ENCODE measurements at places on chromosomes 7 and 10.
A peak's percentile ranks its signal among the peaks of the same experiment; 100 is the strongest.

- peak; percentile 14 for DNase-seq
These were observed 227.4 kb upstream of the PPP2R2D start for GRCh38 chr10:131673396-131673795.

GRCh38 chr7:36741866-36742265, 17.6 kb upstream of the AOAH start:
- no peak for DNase-seq

DNA sequence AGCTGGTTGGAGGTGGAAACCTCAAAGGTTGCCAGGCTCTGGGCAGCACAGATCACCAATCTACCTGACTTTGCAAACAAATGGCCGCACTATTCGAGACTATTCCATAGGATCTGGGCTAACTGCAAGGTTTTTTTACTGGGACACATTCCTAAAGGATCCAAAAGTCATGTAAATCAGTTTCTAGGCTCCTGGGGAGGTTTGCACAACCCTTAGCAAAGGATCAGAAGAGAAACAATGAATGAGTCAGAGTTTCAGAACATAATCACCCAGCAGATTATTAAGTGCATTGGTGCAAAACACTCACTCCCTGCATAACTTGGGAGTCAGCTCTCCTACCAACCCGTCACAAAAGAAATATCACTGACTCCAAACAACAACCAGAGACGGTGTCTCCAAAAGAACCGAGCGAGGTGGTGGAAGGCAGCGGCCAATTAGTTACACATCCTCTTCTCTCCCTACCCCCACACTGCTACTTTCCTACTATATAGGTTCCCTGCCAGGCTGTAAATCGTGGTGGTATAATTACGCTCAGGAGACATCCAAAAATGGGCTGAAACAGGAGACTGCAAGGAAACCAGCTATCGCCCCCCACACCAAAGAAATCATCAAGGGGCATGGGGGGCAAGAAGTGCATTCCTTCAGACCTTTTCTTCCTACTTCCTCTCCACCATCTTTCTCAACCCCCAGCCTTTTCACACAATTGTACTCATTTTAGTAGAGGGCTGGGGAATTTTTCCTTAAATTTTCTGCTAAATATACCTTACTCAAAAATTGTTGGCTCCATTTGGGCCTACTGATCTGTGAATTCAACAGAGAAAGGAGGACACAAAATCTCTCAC, 3.2 kb downstream of the UBE2H start:
- DNase-seq, result no peak

DNA sequence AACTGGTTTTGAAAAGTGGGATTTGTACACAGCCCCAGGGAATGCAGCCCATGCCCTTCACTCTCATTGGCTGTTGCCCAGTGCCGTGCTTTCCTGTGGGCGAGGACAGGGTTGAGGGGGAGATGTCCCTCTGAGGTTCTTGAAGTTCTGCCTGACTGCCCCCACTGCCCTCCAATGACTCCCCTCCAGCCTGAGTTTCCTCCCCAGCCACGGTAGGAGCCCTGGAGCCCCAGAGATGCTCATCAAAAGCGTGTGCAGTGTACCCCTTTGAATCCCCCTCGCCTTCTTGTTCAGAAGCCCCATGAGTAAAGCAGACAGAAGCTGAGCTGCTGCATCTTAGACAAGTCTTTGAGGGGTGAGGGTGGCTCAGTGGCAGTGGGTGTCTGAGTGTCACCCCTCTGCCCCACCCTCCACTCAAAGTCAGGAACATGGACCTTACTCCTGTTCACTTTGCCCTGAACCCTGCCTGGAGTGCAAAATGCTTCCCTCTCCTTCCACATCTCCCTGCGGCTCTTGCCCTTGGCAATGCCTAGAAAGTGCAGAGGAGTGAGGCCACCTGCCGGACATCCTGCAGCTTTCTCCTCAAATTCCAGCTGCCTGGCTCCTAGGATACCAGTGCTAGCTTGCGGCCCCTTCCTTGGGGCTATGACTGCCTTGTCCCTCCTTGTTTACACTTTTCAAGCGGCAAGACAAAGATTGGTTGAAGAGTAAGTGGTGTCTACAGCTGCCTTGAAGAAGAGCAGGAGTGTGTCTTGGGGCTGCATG, 19.9 kb downstream of the FAM241B start:
- DNase-seq, result no peak

GRCh38 chr10:117597216-117597615, 54.7 kb downstream of the EMX2 start:
- DNase-seq, result no peak

DNA sequence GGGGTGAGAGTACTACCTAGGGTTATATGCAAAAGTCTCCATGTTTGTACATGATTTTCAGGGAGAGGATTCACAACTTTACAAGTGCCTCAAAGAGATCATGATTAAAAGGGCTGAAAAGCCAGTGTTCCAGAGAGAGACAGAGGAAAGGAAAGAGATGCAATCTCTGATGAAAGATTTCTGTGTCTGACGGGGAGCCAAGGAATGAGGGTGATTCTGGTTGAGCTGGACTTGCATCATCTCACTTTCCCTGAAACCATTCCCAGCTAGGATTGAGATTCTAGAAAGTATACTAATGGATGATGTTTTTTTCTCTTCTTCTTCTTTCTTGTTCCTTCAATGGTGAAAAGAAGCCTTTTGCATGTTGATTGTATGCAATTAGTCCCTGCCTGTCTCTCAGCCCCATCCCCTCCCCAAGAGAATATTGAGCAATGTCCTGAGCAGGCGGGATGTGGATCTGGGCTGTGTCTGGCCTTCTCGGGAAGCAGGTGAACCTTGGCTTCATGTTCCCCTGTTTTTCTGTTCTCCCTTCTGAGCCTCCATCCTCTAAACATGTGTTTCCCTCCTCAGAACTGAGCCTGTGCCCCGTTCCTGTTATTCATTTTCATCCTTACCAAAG, 186.1 kb downstream of the ZNF365 start:
- DNase-seq, result no peak

DNA sequence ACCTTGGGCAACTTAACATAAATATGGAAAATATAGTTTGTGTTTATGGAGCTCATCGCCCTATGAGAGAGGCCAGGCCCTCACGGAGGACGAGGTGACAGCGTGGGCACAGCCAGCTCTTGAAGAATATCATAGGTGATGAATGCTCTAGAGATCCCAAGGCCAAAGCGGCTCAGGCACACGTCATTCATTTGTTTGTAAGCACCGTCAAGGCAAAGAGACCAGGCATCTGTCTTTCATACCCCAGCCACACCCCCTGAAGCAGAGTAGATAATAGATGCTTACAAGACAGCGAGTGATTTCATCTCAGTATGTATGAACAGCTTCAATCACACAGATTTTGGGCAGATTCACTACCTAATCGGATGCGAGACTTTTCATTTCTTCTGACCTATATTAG, 242.1 kb upstream of the C7orf33 start:
- DNase-seq, result no peak

DNA sequence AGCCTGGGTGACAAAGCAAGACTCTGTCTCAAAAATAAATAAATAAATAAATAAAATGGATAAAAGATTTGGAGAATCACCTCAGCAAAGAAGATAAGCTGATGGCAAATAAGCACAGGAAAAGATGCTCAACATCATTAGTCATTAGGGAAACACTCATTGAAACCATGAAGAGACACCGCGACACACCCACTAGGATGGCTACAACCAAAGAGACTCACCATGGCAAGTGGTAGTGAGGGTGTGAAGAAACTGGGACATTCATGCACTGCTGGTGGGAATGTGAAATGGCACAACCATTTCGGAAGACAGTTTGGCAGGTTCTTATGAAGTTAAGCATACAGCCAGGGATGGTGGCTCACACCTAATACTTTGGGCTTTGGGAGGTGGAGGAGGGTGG, 37.8 kb upstream of the FXYD4 start:
- DNase-seq, result no peak

- DNase-seq, result peak; percentile 60
These were observed 82.7 kb downstream of the PLCE1 start for GRCh38 chr10:94076325-94076841.

DNA sequence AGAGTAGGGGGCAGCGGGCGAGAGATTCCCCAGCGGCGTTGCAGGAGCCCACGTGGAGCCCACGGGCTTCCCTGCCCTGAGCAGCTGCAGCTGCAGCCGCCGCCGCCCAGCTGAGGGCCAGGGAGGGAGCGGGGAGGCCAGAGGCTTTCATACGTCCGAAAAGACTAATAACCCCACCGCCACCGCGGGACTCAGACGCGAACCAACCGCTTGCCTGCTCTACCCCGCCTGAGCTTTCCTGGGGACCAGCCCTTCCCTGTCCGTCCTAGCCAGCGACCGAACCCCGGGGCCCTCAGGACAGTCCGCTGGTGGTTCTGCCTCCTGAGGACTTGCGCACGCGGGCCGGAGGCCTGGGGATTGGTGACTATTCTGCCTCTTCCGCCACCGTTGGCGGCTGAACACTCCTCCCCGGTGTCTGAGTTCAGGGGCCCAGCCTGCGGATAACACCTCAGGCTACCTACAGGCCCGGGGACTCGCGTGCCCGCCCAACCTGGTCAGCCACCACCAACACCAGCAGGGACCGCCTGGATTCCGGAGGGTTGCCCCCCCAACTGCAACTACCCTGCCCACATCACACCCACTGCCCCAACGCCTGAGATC, 18.4 kb downstream of the IFT22 start:
- no peak for DNase-seq

DNA sequence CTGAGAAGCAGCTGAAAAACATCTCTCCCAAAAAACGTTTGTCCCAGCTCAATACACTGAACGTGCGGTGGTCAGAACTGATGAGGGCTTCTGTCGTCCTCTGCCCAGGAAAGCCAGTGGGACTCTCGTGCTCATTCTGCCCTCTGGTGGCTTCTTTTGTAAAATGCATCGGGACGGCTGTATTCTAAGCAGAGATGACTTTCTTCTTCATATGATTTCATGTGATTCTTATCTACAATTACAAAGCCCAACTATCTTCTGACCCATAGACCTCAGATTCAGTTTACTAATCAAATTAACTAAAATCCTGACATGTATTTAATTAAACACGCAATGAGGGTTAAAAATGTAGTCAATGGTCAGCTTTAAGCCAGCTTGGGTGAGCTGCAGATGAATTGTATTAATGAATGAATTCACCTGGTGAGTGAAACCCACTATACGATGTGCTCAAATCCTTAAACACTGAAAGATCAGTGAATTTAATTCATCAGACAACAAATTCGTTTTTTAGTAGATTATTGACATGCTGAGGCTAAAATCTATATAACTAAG, 117.6 kb upstream of the FAM204A start:
- DNase-seq, result peak; percentile 46

DNA sequence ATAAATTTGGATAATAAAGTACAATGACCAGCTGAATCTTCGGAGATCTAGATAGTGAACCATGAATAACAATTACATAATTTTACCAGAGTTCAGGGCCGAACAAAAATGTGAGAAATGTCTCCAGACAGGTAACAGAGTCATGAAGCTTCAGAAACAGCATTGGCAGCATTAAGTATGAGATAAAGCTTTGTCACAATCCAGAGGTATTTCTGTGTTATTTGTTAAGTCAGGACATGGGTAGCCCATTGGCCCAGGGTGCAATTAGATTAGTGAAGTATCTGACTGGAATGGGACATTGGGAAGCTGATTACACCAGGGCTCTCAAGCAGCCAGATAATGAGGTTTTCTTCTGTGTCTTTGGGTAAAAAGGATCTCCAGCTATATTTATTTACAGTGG, 184.2 kb upstream of the PPP1R3A start:
- DNase-seq, result no peak

DNA sequence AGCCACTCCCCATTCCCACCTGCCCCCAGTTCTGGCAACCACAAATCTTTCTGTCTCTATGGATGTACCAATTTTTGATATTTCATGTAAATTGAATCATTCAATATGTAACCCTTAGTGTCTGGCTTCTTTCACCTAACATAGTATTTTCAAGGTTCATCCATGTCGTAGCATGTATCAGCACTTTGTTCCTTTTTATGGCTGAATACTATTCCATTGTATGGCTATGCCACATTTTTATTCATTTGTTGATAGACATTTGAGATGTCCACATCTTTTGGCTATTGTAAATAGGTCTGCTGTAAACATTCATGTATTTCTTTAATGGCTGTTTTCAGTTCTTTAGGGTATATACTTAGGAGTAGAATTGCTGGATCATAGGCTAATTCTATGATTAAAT, 270.5 kb downstream of the FGFR2 start:
- DNase-seq, result no peak

DNA sequence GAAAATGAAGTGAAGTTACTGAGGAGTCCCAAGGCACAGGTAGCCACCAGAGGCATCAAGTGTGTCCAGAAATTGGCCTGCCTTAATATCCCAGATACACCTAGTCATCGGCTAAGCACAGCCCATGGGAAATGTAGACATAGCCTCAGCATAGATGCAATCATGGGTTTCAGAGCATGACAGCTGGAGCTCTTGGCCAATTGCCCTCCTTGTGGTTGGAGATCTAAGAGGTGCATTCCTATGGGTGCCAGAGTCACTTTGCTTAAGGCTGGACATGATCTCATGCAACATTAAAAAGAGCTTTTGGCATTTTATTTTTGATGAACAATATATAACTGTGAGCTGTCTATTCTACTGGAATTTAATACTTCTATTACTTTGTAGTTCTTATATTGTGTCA, 758.0 kb upstream of the LRRTM3 start:
- no peak for DNase-seq

GRCh38 chr10:43610636-43611035, 4.4 kb downstream of the ZNF485 start:
- no peak for DNase-seq

DNA sequence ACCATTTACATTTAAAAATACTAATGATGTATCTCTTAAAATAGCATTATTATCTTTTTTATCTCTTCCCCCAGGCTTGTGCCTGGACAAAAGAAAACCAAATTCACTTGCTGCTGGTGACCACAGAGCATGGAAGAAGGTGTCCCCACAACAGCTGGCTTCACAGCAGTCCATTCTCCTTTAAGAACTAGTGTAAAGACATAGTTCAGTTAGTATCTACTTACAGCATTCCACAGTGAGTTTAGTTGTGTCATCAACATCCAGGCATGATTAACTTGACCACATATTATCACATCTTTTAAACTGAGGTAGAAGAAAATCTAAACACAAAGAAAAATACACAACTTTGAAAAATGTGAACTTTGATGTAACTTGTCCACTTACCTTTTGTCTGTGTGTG, 55.0 kb downstream of the LRRC17 start:
- no peak for DNase-seq

DNA sequence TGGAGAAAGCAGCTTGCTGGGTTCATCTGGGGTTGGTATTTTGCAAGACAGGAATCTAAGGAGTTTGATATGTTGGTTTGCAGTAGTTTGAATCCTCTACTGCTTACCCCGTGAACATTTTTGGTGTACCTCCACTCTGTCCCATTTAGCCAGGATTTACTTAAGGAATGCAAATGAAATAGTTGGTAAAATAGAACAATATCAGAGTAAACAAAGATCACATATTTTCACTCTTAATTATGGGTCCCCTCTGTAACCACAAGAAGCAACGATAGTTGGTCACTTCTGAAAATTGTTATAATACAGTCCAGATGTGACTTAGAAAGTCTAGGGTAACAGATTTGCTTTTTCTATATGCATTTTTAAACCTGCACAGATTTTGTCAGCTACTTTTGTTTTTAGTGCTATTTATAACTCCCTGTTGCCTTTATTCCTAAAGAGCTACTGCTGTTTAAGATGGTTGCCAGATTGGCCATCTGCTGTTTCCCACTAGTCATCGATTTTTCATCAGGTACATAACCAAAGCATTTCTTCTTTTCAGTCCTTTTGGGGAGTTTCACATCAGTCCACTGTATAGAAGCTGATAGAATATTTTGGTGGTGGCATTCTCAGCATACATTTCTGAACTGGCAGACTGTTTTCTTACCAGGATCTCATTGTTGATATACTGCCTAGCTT, 37.6 kb downstream of the MAPK8 start:
- no peak for DNase-seq

Measured in right lobe of liver (tissue), 6 donors.